ENCODE measurements at places on chromosomes 12 and 14.

DNA sequence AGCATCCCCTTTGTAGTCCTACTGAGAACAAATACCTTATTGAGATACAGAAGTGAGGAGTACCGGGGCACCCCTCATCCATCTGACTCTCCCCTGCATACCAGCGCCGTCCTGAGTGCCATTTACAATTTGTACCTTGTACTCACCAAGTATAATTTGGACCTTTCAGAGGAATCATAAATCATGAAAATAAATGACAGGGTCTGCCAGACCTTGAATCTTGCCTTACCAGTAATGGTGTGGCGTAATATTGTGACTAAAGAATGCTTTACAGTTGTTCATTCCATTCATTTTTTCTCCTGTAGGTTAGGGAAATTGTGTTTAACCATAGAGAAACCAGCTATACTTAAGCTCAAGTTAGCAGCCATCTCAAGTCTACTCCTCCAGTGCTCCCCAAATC lies 243.7 kb upstream of the RGS6 start:
- DNase-seq = no peak

- DNase-seq = no peak
Observed at GRCh38 chr14:63770187-63770807, 42.4 kb upstream of the SGPP1 start.

DNA sequence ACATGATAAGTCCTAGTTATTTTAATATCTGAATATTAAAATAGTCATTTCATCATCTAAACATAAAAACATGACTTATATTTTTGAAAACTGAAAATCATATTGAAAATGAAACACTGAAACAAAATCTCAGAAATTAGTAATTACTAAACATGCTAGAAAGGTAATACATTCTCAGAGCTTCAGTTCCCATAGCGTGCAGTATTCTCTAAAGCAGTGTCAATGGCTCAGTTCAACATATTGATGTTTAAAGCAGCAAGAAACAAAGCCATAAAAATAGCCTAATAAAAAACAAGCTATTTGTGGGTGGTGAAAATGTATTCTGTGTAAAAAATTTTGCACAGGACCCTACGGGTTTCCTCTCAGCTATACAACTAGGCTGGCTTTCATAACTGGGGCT lies 1337.4 kb downstream of the FSCB start:
- DNase-seq = no peak

- DNase-seq = no peak
Observed at GRCh38 chr12:101230547-101230946, 20.5 kb upstream of the SLC5A8 start.

DNA sequence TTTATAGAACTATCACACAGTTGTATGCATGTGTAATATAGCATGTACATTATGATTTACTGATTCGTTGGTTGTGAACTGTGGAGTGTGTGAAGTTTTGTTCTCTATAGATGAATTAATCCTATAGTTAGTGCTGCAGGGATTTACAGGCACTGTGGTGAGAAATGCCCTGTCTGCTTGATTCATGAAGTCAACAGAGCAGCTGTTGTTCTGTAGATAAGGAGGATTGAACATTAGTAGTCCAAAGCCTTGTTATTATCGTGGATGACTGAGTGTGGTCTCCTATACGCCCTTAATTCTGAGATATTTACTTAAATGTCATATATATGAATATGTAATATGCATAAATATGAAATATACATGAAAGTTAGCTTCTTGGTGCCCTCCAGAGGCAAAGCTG lies 98.3 kb downstream of the DNAH10 start:
- no peak for DNase-seq

DNA sequence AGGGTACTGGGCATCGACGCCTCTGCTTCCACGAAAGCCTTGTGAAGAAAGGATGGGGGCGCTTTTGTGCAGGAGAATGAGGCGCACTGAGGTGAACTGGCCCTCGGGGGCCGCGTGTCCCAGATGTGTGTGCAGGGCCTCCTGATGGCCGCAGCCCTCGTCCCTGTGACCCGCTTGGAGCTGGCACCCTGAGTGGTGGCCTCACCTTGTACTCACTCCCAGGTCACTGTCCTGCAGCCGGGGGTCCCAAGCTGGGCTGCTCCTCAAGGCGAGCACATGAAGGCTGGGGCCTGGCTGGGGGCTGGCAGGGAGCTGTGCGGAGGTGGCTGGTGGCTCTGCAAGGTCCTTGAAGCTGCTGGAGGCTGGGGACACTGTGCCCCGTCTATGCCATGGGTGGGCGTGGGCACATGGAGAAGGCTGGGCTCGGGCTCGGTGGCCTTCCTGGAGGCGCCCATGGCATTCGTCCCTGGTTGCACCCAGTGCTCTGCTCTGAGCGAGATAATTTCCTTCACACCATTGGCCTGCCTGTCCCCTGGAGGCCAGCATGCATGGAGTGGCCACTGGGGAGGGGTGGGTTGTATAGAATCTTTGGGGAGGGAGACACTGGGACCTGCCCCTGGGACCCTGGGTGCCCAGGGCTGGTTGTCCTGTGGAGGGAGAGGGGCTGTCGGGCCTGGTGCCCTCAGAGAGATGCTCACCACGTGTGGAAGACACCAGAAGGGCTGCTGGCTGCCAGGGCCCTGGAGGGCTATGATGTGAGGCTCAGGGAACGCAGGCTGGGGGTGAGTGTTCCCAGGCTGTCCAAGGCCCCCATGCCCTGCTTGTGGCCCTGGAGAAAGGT lies 79.3 kb downstream of the TMEM121 start:
- DNase-seq = no peak

DNA sequence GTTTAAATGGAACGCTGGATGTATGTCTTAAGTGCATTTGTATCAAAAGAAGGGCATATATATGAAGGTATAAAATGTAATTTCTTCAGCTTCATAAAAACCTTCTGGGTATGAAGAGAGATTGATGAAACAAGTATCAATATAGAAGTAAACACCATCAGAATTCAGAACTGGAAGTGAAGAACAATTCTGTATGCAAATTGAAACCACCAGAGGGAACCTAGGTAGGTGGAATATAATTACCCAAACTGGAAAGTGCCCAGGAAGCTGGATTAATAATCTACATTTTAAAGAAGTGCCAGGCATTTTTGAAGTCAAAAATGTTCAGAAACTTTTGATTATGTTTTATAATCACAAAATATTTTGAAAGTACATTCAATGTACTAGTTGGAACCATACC lies 336.2 kb upstream of the GARIN6 start:
- DNase-seq = no peak

- no peak for DNase-seq
Observed at GRCh38 chr14:74015963-74016362, 3.1 kb downstream of the ENTPD5 start.

DNA sequence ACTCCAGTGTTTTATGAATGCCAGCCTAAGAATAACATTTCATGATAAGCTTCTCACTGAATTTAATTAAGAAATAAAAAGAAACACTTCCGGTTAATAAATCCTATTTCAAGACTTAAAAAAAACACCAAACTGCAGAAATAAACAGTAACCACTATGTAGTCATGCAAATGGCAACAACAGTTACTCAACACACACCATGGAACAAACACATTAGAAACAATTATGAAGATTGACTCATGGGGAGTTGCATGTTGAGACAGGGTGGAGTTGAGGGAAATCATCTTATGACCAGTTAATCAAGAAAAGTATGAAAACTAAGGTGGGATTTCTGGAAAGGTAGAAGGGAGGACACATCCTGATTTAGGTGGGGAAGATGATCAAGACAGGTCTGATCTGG lies 52.7 kb downstream of the PLBD1 start:
- DNase-seq = no peak

DNA sequence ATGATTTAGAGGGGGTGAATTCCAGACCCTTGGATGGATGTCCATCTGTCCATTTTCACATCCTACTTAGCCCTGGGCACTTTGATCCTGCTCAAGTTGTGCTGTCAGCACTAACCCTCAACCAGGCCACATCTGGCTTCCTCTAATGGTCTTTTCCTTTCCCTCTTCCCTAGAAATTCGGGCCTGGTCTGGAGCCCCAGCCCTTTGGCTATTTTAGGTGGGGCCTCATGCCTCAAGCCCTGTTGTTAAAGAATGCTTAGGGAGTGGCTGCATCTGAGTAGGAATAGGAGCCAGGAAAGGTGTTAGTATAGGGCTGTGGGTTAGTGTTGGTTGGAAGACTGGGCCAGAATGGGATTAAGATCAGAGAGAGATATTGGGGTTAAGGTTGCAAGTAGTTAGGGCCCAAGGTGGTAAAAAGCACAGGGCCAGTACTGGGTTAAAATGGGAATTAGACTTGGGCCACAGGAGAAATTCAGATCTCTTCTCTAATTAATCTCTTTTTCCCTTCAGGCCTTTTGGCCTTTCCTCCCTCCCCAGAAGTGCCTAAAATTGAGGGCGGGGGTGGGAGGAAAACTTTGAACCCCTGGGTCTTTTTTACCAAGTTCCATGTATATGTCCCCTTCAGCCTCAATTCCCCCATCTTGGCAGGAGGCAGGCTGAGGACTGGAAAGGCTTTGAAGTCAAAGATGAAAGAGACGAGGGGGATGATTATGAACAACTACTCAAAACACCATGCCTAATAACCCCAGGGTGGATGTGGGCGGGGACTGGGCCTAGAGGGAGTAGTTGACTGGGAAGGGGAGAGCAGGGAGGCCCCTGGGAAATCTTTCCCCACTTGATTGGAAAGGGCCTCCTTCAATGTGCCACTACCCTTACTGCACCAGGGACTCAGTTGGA lies 4.0 kb upstream of the ZNF385A start:
- no peak for DNase-seq

GRCh38 chr12:124461241-124461673 lies 106.2 kb downstream of the NCOR2 start:
- DNase-seq = no peak

DNA sequence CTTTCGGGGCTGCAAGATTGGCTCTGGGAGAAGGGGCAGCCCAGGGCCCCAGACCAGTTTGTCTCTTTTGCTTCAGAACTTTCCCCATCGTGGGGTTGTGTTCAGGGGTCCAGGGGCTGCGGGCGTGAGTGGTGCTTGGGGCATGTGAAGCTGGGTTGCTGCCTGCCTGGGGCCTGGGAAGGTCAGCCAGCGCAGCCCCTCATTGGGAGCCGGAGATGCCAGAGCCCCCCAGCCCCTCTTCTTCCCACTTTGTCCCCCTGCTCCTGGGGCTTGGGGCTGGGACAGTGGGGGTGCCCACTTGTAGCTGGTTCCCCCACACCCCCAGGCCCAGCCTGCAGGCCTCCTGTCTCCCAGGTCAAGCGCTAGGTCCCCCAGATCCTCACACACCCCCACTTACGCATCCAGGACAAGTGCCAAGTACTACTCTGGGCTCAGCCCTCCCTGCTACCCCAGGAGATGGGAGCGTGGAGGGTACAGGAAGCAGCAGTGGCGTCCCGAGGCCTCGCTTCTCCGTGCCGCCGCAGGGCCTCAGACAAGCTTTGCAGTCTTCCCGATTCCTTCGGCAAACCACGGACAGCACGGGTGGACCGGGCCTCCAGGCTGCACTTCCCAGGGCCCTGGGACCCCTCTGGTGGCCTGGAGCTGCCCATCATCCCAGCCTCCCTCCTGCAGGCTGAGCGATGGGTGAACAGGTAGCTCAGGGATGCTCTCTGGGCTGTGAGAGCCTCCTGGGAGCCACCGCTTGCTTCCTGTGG lies 41.5 kb downstream of the PACS2 start:
- no peak for DNase-seq

DNA sequence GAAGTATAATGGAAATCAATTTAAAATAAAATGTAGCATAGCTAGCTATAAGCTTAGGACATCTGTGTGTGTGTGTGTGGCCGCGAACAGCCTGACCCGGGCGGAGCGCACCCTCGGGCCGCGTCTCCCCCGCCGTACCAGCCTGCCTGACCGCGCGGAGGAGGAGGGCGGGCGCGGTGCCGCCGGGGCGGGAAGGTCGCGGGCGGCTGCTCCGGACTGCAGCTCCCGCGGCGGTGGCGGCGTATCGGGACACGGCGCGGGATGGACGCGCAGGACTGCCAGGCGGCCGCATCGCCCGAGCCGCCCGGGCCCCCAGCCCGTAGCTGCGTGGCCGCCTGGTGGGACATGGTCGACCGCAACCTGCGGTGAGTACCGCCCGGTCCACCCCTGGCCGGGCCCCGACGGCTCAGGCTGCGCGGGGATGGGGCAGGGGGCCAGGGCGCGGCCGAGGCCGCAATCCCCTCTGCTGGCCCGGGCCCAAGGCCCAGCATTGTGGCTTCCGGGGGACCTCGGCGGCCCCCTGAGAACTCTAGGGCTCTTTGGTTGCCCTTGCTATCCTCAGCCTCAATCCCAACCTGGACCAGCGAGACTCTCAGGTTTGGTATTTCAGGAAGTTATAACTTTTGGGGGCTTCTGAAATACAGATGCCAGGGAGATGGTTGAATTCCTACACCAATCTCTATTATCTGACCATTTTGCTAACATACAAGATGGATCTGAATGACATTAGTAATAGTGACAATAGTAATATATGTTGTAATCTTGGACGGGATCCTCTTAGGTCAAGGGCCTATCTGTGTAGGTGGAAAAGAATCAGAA lies at the start of gene ABHD12B:
ABHD12B (plus strand) TSS at position 140 of the 819 bp plus-strand sequence; CDS start at position 262, 122 bp downstream.
- DNase-seq = no peak

DNA sequence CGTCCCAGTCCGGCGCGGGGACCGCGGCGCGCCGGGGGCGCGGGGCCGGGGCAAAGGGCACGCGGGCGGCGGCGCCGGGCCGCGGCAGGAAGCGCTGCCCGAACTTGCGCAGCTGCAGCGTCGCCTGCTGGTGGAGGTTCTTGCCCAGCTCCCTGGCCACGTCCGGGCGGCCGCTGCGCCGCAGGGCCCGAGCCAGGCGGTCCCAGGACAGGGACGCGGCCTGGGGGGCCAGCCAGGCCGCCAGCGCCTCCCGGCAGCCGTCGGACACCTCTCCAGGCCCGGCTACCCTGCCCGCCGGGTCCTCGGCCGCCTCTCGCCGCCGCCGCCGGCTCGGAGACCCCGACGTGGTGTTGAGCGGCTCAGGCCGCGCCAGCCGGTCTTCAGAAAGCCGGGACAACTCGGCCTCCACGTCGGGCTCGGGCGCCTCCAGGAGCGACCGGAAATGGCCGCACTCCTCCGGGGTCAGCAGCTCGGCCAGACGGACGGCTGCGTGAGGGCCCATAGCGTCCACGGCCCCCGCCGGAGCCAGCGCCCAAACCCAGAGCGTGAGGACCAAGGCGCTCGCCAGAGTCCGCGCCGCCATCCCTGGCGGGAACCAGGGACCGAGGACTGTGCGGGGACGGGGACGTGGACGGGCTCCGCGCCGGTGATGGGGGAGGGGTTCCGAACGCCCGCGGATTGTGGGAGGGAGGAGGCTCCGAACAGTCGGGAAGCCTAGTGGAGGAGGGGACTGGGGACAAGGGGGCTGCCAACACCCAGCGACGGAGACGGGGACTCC lies 34.0 kb downstream of the FIGNL2 start:
- DNase-seq = peak; percentile 72

DNA sequence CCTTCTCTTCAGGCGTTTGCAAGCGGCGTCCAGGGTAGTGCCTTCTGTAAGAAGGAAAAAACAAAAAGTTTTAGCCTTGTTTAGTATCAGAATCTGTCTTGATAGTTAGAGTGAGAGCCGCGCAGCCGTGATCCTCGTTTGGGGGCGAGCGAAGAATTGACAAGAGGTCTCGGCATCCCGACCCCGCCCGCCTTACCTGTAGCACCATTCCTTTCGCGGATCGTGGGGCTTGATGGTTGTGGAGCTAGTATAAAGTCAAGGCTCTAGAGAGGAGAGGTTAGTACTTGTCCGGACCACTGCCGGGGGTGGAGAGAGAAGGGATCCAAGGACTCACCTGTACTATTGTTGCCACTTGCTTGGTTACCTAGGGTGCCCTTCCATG lies 494 bp downstream of the TMTC3 start:
- DNase-seq = no peak

Data from NT2/D1 (cell line).